ENCODE measurements at places on chromosomes 5 and 9.

- DNase-seq: no peak
Observed at GRCh38 chr5:124140060-124140459, 606.4 kb downstream of the ZNF608 start.

DNA sequence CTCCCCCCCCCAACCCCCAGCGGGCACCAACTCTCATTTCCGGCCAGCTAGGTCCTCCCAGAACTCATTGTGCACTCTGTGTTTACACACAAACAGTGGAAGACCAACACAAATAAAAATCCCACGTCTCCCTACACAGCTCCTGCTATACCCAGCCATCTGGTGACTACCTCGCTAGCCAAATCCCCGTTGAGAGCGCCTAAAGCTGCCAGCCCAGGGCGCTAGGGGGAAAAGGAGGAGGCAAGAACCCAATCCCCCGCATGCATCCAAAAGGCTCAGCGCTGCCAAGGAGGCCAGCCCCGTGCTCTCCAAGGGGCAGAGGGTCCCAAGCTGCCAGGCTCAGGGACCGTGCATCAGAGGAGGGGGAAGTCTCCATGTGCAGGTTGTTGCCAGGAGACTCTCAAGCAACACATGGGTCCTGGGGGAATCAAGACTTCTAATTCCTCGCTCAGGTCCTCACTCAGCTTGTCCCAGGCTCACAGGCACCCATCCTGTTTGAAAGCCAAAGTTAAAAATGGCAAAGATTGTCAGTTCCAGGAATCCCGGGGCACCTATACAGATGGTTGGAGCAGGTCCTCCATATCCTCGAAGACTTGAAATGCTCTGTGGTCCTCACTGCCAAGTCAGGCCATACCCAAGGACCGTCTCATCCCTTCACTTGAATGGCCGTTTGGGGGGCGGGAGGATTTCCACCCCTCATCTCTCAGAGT lies 2.7 kb downstream of the ASTN2 start:
- DNase-seq: no peak

DNA sequence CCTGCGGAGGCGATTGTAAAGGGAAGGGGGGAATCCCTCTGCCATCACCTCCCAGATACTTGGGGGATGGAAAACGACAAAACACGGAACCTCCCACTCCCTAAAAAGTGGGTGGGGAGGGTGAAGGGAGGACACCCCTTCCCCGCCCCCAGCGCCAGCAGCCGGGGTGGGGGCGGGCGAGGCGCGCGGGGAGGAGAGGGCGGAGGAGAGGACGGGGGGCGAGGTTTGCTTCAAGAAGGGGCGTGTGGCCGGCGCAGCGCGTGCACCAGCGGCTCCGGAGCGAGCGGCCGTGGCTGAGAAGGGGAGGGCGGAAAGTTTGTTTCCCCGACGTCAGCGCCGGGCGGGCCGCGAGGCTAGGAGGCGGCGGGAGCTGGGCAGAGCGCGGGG lies at the start of gene PRRX2:
PRRX2 (plus strand) TSS at position 259 of the 387 bp plus-strand sequence. CDS start 221 bp downstream, outside the sequence.
- peak; percentile 88 for DNase-seq

GRCh38 chr5:5063533-5063953 lies 76.6 kb upstream of the ADAMTS16 start:
- DNase-seq: no peak

GRCh38 chr9:138112791-138113600 lies 235.4 kb downstream of the CACNA1B start:
- DNase-seq: no peak

DNA sequence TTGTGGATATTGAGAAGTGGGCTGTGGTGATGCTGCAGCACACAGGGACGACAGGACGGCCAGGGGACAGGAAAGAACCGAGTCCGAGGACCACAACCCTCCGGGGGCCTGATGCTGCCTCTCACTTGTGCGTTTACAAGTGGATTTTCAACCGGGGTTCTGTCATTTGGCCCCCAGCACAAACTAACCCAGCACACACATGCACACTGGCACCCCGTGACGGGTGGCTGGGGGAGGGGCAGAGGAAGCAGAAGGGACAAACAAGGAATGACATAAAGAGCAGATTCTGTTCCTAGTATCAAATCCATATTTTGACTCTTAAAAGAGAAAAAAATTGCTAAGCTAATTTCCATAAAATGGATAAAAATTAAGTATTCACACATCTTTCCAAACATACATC lies 18.3 kb upstream of the ZFYVE16 start:
- DNase-seq: no peak

GRCh38 chr9:115635680-115636383 lies 517.8 kb upstream of the PAPPA start:
- DNase-seq: no peak

- peak; percentile 5 for DNase-seq
Observed at GRCh38 chr5:6162175-6162574, 216.2 kb downstream of the MED10 start.

DNA sequence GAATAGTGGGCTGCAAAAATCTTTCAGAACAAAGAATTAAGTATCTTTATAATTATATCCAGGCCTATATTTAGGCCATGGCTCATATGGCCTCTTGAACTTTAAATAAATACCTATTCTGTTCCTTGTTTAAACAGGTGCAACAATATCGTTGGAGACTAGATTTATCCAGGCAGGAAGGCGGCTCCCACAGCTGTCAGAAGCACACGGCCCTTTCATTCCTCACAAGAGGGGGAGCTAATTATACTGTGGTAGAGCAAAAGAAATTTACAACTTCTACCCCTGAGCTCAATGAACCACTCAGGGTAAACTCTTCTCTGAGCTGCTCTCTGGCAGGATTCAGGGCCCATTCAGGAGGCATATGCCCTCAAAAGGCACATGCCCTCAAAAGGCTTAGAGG lies 31.3 kb downstream of the TMEM174 start:
- DNase-seq: no peak

DNA sequence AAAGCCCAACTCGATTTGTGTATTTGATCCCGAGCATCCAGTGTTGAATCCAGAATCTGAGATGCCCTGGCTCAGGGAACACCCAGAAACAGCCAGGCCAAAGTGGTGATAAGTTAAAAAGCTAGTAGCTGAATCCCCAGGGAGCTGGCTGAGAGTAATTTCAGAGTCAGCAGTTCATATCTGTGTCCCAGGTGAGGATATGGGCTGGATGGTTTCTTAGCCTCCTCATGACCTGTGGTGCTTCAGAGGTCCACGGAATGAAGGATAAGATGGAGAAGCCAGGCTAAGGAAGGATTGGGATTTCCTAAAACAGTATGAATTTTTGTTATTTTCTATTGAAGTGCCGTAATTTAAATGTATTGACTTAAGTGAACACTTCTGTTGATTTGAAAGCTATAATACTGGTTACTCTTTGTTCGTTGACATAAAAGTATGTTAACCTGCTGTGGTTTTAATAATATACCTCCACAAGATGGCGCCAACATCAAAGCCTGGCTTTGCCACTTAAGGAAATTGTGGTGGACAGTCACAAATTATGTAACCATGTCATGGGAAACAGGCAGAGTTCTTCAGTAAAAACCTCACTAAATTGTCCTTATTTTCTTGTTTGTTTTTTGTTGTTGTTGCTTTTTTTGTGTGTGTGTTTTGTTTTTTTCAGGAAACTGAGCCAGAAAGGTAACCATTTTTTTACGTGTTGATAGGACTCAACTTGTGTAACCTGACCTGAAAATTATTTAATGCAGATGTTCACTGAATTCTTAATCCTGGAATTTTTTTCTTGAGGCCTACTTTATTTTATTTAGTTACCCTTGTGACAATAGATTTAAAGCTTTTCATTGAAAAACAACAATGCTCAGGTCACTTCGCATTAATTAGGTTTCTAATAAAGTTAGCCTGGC lies 11.4 kb downstream of the MTAP start:
- peak; percentile 76 for DNase-seq

DNA sequence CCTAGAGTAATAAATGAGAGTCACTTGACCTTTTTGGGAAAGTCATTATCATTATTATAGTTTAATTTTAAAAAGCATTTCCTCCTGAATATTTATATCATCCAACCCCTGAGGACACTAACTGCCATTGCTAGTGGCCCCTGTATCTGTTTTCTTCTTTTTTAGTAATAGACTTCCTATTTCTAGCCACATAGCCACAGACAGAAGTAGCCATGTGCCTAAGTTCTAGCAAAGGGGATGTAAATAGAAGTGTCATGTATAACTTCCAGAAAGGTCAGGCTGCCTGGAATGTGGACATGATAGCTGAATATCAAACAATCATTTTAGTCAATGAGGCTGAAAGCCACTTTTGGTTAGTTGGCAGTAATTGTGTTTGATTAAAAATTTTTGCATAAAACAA lies 37.5 kb upstream of the IQGAP2 start:
- DNase-seq: no peak

- DNase-seq: no peak
Observed at GRCh38 chr9:31677415-31677814, 707.0 kb upstream of the ACO1 start.

DNA sequence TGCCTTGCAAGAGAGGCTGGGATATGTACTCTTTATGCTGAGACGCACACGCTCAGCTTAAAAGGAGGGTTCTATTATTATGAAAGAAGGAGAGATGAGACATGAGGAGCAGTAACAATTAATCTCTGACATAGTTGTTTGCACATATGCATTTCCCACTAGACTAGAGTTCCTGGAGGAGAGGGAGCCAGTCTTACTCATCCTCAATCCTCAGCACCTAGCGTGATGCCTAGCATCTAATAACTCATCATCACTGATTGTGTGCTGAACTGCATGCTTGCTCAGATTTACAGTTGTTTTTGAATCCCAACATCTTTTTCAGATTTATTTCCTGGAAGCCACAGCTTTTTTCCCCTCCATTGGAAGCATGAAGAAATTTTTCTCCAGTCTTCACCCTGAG lies 35.5 kb downstream of the GCNT4 start:
- DNase-seq: peak; percentile 48

- DNase-seq: no peak
Observed at GRCh38 chr5:12934722-12935121, 1009.8 kb downstream of the DNAH5 start.

GRCh38 chr5:76199336-76200318 lies 116.4 kb downstream of the SV2C start:
- DNase-seq: no peak

DNA sequence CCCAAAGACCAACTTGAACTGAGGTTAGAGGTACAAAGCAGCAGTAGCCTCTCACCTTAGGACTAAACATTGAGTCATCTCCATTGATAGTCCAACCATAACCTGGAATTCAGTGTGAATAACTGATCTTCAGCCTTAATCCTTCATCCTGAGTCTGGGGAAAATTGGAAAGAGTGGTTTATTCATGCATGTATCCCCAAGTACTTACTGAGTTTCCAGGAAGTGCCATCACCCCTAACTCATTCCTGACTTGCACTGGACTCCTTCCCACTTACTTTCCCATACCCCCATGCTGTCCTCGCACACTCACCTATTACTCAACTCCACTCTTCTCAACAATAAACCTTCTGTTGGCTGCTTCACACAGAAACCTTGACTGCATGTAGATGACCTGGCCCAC lies 161.4 kb upstream of the ZNF462 start:
- no peak for DNase-seq

GRCh38 chr5:133906303-133906702 lies 62.1 kb downstream of the C5orf15 start:
- no peak for DNase-seq

GRCh38 chr5:136686192-136686872 lies 321.0 kb upstream of the TRPC7 start:
- peak; percentile 46 for DNase-seq

DNA sequence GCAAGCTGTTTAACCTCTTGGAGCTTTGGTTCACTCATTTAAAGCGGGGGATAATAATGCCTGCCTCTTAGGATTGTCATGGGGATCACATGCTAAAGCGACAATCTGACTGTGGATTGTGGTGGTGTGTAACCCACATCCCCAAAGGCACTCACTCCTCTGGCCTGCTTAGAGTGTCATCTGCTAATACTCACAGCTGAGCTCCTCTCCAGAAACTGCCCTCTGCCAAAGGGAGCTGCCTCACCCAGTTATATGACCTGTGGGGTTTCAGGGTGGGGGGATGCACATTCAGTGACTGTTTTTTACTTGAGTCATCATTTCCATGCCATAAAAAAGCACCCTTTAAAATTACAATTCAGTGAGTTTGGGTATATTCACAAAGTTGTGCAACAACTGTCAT lies 110.0 kb upstream of the SPOCK1 start:
- DNase-seq: peak; percentile 86

DNA sequence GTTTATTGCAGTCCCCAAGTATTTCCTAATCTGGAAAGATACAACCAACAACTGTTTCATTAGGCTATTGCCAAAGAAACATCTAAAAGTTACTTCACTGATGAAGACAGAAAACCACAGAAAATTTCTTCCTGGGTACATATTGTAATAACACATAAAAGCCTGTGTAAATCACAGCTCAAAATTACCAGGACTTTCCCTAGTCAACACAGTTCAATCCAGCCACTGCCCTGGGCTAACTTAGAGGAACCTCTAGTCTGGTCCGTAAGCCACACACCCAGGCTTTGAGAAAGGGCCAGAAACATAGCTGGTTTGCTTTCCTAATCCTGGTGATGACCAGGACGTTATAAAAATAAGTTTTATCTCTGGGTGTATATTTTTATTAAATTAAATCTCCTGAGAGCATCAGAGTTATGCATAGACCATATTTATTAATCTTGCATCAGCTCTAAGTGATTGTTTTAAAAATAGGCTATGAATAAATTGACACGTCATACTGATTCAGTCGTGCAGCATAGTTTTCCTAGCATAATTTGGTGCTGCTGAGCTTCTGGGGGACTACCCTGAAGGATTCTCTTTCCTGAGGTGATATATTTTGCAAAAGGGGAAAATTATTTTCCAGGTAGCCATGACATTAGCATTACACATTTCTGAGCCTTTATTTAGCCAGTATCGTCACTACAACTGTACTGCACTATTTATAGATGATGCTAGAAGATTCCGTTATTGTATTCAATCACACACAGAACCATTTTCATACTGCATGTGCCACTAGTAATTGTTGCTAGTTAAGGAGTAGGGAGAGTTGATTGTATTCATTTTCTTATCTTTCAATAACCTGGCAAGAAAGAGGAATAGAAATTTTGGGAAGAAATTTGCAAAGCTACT lies 12.6 kb upstream of the MUSK start:
- DNase-seq: peak; percentile 67

GRCh38 chr5:3302228-3302627 lies 293.4 kb upstream of the IRX1 start:
- no peak for DNase-seq

DNA sequence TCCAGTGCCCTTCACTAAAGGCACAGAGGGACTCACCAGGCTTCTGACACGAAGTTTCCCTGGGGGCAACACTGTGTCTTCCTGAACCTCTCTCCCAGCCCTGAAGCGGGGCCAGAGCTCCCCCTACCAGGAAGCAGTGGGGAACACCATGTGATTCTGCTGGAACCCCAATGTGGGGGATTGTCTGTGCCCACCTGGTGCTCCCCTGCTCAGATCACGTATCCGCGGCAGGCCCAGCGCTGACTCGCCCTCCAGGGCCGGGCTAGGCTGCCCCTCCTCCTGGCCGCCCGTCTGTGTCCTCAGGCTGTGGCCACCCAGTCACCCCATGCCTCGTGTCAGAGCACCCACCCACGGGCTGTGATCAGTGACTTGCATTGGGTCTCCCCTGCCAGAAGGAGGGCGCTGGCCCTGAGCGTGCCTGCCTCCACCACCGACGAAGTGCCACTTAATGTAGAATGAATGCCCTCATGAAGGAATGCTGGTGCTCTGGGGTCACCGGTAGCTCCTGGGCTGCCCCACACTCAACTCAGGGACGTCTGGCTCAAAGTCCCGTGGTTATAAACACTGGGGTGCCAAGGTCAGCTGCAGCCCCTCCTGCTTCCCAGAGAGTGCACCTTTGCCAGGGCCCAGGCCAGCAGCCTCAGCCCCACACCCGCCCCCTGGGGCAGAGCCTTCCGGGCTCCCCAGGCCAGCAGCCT lies 22.1 kb downstream of the SARDH start:
- peak; percentile 32 for DNase-seq

GRCh38 chr9:120916588-120916987 lies 10.0 kb downstream of the TRAF1 start:
- DNase-seq: peak; percentile 54
